Activated T-cell treated with anti-CD3 and anti-CD28 coated beads, Interleukin-2, amount 50 U/mL, for 24 hours (primary cell): ENCODE measurements at places on chromosomes 11 and 22.
A peak's percentile ranks its signal among the peaks of the same experiment; 100 is the strongest.

DNA sequence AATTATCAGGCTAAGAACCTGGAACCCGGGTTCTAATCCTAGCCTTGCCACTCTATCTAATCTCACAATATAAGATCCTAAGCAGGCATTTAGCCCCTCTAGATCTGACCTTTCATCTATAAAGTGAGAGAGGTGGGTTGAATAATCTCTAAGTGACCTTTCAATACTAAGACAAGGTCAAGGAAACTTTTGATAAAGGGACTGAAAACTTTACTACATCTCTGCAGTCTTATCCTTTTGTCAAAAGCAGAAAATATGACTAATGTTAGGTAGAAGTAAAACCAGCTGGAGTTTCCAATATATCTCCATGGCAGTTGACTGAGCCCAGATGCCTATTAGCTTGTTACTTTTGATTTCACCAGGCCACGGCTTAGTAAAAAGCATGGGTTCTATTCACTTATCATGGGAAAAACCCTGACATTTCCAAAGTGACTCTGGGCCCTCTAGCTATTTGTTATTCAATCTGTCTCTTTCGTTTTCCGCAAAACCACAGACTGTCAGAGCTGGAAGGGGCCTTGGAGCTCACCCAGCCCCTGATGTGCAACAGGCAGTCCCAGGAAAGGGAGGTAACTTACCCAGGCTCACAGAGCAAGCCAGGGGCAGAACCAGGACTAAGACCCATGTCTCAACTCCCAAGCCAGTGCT, 75.8 kb downstream of the RAB30 start:
- DNase-seq = no peak

- DNase-seq = no peak
Observed at GRCh38 chr11:67491276-67492068, 8.6 kb downstream of the AIP start.

GRCh38 chr11:74577624-74578396, 14.6 kb upstream of the POLD3 start:
- DNase-seq = no peak

DNA sequence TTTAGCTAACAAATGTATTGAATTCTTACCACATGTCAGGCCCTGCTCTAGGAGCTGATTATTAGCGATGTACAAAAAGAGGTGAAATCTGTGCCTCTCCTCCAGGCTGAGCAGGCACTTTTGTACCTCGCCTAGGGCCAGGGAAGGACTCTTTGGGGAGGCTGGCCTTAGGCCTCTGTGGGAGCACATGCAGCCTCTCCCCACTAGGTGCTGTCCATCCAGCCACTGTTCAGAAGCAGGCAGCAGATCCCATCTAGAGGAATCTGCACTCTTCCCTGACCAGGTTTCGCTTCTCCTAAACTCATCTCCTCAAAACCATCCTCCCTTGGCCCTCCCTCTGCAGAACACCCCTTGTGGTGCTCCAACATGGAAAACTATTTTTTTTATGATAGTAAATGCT, 51.9 kb upstream of the WT1 start:
- DNase-seq = no peak

GRCh38 chr11:8059571-8060011, 21.4 kb upstream of the TUB start:
- no peak for DNase-seq

DNA sequence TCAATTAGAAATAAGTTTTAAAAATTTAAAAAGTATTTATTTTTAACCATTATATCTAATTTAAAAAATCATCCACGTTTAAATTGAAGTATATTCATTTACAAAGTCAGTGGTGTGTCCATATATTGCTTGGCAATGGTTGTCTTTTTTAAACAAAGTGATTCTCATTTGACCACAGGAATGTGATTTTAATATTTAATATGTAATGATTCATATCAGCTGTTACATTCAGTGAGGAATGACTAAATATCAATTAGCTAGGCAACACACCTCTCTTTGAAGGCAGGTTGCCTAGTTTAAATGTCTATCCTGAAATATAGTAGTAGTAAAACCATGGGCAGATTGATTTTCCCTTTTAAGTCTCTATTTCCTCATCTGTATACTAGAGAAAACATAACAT, 392.2 kb upstream of the CCDC179 start:
- DNase-seq = no peak

DNA sequence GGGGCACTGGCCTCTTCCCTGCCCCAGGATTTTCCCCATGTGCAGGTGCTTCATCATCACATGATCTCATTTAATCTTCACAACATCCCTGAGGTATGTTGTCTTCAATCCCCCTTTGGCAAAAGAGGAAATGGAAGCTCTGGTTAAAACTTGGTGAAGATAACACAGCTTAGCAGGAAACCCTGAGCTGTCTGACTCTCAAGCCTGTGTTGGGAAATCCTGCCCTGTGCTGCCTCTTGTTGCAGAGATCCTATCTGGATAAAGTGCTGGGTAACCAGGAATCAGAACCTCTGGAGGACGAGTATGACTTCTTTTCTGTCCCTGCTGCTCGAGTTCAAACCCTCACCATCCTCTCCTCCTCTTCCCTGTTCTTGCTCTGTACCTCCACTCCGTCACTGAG, 13.1 kb upstream of the E2F8 start:
- DNase-seq = no peak

DNA sequence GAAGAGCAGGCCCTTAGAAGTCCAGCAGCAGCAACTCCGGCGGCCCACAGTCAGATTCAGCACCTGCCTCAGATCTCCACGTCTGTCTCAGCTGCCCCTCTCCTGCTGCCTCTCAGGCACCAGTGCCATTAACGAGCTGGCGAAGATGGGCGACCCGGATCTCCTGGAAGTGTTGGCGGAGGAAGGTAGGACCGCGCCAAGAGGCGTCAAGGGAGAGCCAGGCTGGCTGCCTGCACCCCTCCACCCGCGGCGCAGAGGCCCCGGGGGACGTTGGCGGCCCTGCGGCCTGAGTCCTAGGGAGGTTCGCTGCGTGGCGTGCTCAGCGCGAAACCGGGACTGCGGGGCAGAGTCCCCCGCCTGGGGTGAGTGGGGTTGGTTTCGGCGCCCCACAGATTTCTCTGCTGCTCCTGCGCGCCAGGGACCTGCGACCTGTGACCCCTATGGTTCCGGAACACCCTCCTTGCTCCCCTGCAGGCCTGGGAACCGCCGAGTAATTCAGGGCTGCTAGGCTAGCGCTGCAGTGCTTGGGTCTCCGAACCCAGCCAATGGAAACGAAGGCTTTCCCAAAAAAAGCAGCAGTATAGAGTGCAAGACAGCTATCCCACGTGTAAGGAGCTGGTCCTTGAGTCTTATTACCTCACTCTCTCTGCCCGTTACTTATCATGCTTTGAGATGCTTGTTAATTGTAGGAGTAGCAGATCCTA, 615 bp downstream of the ANO5 start:
- DNase-seq = no peak

DNA sequence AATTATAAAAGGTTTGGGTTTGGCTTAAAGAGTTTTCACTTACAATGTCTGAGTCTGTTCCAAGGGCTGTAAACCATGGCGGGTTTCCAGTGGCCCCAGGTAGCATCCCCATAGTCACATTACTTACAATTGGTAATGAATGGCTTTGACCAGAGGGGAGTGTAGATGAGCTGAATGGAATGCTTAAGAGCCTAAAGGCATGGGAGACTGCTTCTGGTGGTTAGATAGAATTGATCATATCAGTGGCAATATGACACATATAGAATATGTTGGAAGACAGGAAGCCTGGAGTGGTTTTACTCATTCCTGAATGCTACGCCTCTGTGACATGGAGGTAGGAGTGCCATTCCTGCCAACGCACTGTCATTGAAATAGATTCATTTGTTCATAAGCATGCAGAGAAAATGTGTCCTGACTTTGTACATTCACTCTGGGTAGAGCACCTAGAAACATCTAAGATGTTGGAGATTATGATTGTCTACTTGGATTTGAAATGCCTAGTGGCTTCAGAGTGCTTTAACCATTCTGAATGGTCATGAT, 183.3 kb downstream of the BLID start:
- no peak for DNase-seq

- DNase-seq = no peak
Observed at GRCh38 chr22:32106930-32107329, 52.2 kb downstream of the C22orf42 start.

DNA sequence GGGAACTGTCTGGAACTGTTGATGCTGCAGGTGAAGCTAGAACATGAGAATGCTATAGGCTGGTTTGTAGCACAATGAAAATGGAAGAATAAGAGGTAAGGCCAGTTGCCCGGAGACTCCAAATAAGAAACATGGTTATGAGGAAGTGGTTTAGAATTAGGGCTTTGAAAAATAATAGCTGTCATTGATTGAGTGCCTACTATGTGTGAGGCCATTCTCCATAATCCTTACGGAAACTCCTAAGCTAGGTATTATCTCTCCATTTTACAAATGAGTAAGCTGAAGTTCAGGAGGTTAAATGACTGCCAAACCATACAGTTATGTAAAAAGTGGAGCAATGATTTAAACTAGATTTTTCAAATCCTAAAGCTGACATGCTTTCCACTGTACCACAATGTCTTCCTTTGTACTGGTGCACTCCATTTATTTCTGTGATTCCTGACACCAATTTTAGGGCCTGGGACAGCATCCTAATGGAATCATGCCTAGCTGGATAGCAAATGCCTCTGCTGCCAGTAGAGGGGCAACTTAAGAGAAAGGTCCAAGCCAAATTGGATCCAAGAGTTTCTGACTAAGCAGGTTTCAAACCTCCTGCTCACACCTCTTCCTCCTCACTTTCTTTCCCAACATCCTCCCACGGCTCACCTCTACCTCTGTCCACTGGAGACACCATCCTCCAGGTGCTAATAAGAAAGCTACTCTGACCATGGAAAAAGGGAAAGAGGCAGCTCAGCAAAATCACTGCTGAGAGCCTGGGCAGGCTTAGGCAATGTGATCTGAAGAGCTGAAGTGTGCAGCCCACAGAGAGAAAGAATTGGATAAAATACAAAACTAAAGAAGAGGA, 46.9 kb upstream of the PICALM start:
- peak; percentile 36 for DNase-seq
